ENCODE measurements at places on chromosomes 2 and 18.

- DNase-seq, result no peak
Measured at GRCh38 chr18:23300231-23300805, 152.8 kb upstream of the RIOK3 start.

- DNase-seq, result no peak
Measured at GRCh38 chr18:70156886-70157285, 48.6 kb downstream of the RTTN start.

GRCh38 chr2:140975237-140975636 lies 1155.6 kb downstream of the LRP1B start:
- DNase-seq, result no peak

DNA sequence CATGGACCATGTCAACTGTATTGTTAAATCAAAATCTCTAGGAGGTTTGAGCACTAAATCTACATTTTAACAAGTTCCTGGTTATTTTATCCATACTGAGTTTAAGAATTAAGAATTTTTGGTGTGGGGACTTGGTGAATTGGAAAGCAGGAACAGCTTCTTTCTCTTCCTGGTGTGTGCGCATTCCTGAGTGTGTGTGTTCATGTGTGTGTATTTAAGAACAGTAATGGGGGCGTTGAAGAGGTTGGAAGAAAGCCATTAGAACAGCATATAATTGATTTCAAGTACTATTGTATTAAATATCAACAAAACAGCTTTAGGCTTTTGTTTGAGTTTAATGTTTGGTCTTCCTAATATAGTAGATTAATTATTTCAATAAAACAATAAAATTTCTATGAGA lies 801.3 kb upstream of the ID2 start:
- no peak for DNase-seq

DNA sequence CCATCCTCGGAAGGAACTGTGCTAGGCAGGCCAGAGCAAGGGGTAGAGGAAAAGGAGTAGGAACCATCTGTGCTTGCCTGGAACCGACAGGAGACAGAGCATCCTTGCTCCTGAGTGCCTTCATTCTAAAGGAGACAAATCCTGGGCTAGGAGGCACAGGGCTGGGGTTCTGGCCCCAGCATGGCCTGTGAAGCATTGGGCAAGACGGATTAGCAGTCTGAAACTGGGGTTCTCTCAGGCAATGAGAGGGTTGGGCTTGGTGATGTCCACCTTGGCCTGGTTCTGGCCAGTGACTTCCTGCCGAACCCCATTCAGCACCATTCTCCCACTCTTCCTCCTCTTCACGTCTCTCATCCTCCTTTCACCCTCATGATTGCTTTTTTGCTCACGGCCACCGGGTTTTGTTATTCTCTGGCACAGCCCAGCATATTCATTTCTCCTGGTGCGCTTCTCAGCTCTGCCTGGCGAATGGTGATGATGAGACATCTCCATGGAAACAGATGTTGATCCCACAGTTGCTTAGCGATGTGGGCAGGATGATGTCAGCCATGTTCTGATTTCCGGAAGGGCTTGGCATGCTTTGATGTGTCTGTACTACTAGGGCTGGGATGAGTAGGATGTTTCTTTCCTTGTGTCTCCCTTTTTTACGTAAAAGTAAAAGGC lies 127.7 kb downstream of the CAPN13 start:
- no peak for DNase-seq

DNA sequence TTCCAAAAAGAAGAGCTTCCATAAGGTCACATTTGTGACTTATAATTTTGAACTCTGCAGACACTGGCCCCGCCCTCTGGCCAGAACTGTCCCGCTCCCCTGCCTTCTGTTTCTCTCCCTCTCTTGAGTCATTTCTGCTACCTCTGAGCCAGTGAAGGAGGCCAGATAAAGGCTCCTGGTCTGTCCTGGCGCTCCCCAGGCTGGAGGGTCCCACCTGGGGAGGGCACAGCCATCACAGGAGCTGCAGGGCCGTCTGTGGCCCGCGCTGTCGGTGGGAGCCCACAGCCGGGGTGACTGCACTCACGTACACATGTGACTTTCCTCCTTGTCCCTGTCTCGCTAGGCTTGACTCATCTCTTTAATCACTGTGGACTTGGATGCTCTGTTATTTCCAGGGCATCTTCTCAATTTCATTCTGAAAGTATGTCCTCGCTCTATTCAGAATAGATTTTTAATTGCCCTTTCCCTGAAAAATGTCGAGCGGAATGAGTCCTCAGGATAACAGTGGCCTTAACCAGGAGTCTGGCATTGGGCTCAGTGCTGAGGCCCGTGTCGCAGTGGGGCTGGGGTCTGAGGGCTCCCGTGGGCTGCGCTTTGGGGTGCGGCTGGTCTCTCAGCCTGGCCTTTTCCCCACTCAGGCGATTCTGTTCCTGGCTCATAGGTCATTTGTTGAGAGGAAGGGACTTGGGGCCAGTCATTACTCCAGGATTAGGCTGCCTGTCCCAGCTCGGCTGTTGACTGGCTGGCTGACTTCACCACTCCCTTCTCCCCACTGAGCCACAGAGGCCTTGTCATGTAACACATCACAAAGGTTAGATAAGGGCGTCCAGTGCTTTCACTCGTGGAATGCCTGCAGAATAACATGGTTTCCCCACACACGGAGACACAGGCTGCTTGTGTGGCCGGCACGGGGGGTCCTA lies 34.5 kb downstream of the KLHL29 start:
- no peak for DNase-seq

DNA sequence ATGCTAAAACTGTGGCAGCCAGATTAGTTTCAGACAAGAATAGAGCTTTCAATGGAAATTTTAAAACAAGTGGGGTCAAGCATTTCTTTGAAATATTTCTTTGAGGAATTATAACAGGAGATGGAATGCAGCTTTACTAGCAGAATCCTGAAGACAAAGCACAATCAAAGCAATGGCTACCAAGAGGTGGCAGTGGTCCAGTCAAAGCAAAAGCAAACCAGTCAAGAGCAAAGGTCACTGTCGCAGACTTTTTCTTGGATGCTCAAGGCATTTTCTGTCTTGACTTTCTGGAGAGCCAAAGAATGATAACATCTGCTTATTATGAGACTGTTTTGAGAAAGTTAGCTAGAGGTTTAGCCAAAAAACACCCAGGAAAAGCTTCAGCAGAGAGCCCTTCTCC lies 351.2 kb upstream of the DLGAP1 start:
- DNase-seq, result no peak

GRCh38 chr18:77608807-77609206 lies 359.2 kb downstream of the GALR1 start:
- DNase-seq, result no peak

- no peak for DNase-seq
Measured at GRCh38 chr2:66547887-66548286, 113.0 kb downstream of the MEIS1 start.
